Small intestine (tissue), 16 donors: ENCODE measurements at places on chromosomes 16 and 17.

DNA sequence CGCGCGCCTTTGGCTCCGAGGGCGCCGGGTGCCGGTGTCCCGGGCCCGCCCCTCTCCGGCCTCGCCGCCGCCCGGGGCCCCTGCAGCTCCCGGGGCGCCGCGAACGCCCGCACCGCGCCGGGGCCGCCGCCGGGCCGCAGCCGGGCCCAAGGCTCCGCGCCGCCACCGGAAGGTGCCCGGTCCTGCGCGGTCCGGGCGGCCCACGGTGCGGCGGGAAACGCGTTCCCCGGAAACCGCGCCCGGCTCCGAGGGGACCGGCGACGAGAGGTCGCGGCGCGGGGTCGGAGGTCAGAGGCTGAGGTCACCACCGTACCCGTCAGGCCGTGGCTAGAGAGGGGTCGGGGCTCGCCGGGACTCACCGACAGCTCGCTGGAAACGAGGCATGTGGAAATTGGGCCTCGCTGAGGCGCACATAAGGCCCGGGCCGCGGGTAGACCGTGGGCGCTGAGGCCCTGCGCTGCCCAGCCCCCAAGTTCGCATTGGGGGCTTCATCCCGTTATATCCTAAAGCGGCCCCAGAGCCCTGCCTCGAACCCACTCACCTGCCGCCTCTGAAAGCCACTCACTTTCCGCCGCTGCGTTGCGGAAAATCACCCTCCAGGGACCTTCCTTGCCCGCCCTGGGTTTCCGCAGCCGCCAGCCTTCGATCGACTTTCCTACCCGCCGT lies at the start of gene DUS1L:
Gene DUS1L (minus strand): TSS at position 167 of the 666 bp plus-strand sequence. CDS start 745 bp downstream, outside the sequence.
- DNase-seq, result peak; percentile 73

- DNase-seq, result no peak
These were observed 7.1 kb upstream of the CMTM4 start for GRCh38 chr16:66703406-66704215.

GRCh38 chr17:80792373-80792781 lies 199.3 kb upstream of the CHMP6 start:
- no peak for DNase-seq

- DNase-seq, result no peak
These were observed 1305.6 kb downstream of the CDH11 start for GRCh38 chr16:63816276-63816675.
